Karpas-422 (cell line): ENCODE measurements at places on chromosomes 6 and 20. TPM values are rescaled to one million over a fixed set of nuclear protein-coding genes. Genes with fewer than 3 reads are reported as not detected.

- DNase-seq: no peak
- no peaks in the 10 kb centered on the region for H3K27me3 ChIP-seq
- H3K36me3 ChIP-seq: peaks cover 58% of the 10 kb centered on the region
- no peak overlapping the region for H3K27ac ChIP-seq
Observed at GRCh38 chr6:89161326-89162046, 15.6 kb downstream of the PM20D2 start.

- no peaks in the 10 kb centered on the region for H3K36me3 ChIP-seq
- no peaks in the 10 kb centered on the region for H3K27me3 ChIP-seq
- H3K27ac ChIP-seq: no peak overlapping the region
Observed at GRCh38 chr20:48364055-48364454, 463.7 kb downstream of the PREX1 start.

- peaks cover 19% of the 10 kb centered on the region for H3K36me3 ChIP-seq
- peak overlapping the region; percentile 84 for H3K4me3 ChIP-seq
- peak overlapping the region; percentile 73 for H3K27ac ChIP-seq
Observed at GRCh38 chr20:3887876-3888620, 1.1 kb upstream of the PANK2 start.

PFDN4 gene
- 70.7 and 80.0 TPM in 2 replicates for total RNA-seq

GSTA3 gene
- total RNA-seq: not detected in 2 replicates

GPX5 gene
- not detected in 2 replicates for total RNA-seq

VGLL2 gene
- not detected in 2 replicates for total RNA-seq

HAO1 gene
- total RNA-seq: not detected in 2 replicates
